Pancreas (tissue), 10 donors: ENCODE measurements at places on chromosomes 6 and 20. TPM values are rescaled to one million over a fixed set of nuclear protein-coding genes. Genes with fewer than 3 reads are reported as not detected.

GRCh38 chr6:144153260-144153659 is 2.9 kb downstream of the STX11 start:
- H3K27me3 ChIP-seq = no peaks in the 10 kb centered on the region
- no peak overlapping the region for H3K4me3 ChIP-seq
- no peak for DNase-seq
- no peak overlapping the region for H3K27ac ChIP-seq

DNA sequence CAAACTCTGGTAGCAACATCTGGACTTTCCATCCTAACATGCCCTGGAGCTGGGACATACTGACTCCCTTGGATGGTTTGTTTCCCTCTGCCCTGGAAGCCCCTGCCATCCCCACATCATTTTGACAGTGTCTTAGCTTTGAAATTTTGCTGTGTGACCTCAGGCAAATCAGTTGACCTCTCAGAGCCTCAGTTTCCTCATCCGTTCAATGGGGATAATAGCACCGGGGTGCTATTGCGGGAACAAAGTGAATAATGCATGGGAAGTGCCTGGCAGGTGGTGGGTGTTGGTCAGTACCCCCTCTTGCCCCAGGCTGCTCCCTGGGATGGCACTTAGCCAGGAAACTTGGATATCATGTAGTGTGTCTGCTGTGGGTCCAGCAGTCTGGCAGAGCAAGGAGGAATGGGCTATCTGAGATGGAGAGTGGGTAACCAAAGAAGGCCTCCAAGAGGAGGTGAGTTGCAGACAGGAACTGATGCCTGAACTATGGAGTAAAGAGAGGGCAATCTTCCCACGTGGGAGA is 88.6 kb downstream of the MRPL14 start:
- no peaks in the 10 kb centered on the region for H3K27me3 ChIP-seq
- no peak for DNase-seq
- no peaks in the 10 kb centered on the region for H3K36me3 ChIP-seq
- no peak overlapping the region for H3K4me3 ChIP-seq
- no peak overlapping the region for H3K27ac ChIP-seq
- H3K4me1 ChIP-seq = peaks cover 3% of the 10 kb centered on the region

GRCh38 chr6:30926644-30927043 is 5.3 kb downstream of the SFTA2 start:
- peak; percentile 48 for DNase-seq
- no peak overlapping the region for H3K4me3 ChIP-seq
- H3K36me3 ChIP-seq = peaks cover 36% of the 10 kb centered on the region
- no peaks in the 10 kb centered on the region for H3K4me1 ChIP-seq

- no peak overlapping the region for H3K4me3 ChIP-seq
- no peak for DNase-seq
- H3K36me3 ChIP-seq = no peaks in the 10 kb centered on the region
- no peak overlapping the region for H3K27ac ChIP-seq
- H3K4me1 ChIP-seq = peaks cover 7% of the 10 kb centered on the region
- H3K27me3 ChIP-seq = no peaks in the 10 kb centered on the region
These were observed 21.9 kb downstream of the UST start for GRCh38 chr6:148768646-148769270.

DNA sequence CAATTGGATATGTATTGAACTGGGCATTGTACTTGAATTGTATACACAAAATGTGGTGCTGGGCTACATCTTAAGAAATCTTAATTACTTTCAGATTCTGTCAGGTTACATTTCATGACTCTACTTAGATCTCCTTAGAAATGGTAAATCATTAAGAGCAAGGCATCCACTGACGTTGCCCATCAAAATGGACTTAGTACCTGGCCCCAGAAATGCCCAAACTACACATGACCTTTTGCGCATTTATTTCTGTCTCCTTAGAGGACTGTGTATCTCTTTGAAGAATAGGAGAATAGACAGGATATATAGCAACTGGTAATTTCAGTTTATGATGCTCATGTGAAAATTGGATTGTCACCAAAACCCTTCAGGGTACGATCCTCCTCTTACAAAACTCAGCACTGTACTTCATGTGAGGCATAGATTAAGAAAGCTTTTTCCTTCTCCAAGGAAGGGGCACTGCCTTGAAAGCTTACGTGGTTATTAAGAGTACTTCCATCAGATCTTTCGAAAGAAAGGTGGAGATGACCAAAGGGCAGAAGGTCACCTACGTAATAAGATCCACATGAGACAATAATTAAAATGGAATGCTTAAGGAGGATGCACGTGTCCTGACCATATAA is 61.4 kb upstream of the BMP2 start:
- DNase-seq = no peak
- no peaks in the 10 kb centered on the region for H3K27me3 ChIP-seq
- H3K4me1 ChIP-seq = peaks cover 73% of the 10 kb centered on the region

GRCh38 chr20:52291109-52291508 is 99.5 kb upstream of the ZFP64 start:
- no peak overlapping the region for H3K4me3 ChIP-seq
- H3K27me3 ChIP-seq = no peaks in the 10 kb centered on the region
- no peak for DNase-seq
- no peaks in the 10 kb centered on the region for H3K4me1 ChIP-seq
- no peaks in the 10 kb centered on the region for H3K36me3 ChIP-seq

DNA sequence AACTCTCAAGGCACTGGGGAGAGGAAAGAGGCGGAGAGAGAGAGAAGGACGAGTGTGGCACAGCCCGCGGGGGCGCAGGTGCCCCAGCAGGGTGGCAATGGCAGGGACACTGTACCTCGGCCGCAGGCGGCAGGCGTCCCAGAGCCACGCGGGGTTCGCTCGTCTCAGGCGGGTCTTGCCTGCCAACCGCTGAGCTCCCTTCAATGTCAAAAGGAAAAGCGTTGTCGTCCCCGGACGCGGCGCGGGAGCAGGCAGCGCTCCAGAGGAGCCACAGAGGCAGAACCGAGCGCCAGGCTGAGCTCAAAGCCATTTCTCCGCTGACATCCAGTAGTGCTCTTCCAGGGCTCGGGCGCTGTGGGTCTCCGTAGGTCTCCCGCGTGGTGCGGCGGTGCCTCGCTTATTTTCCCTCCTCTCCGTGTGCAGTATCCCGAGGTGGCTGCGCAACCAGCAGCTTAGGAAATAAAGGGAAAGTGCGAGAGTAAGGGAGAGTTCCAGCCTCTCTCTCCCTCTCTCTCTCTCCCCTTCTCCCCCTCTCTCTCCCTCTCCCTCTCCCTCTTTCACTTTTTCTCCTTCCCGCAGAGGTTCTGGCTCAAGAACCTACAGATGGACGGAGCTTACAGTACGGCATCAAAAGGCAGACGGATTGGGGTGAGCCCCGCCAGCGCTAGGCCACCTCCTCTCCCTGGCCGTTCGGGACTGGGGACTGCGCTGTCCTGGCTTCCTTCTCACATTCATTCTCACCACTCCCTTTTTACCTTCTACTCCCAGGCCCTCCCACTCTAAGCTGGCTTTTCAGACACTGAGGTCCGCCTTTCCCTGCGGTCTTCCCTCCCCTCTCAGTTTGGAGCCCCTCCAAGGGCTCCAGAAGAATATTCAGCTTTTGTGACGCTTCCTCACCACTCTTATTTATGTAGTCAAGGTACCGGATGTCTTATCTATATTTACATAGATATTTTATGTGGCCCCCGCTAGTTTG is at the start of gene LAMA4:
Gene LAMA4, minus strand, starts transcription at position 727 of the 976 bp plus-strand sequence. Its CDS starts 417 bp downstream, at position 310.
- H3K4me1 ChIP-seq = peaks cover 2% of the 10 kb centered on the region
- peak; percentile 74 for DNase-seq
- no peak within 1 kb of the TSS for H3K27ac ChIP-seq
- H3K27me3 ChIP-seq = no peaks in the 10 kb centered on the region
- peak within 1 kb of the TSS; percentile 51 for H3K4me3 ChIP-seq

- H3K36me3 ChIP-seq = no peaks in the 10 kb centered on the region
- H3K4me1 ChIP-seq = no peaks in the 10 kb centered on the region
- DNase-seq = no peak
These were observed 49.5 kb upstream of the FBXO30 start for GRCh38 chr6:145863988-145864616.

DNA sequence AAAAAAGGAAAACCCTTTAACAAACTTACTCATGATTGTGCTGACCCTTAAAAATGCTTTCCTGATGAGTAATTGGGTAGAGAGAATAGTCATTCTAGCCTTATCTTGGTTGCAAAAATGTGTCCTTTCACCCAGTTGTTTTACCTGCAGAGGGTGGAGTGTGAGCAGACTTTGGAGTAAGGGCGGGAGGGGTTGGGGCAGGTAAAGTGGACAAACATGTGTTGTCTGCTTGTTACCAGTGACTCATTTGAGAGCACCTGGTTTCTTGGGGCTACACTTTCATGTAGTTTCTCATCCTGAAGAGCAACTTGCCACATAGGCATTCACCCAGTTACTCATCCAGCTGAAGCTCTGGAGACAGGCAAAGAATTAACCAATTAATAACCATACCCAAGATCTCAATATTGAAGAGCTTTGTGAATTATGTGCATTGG is 121.1 kb downstream of the TNFRSF21 start:
- H3K4me1 ChIP-seq = peaks cover 4% of the 10 kb centered on the region
- H3K36me3 ChIP-seq = no peaks in the 10 kb centered on the region
- H3K4me3 ChIP-seq = no peak overlapping the region
- DNase-seq = peak; percentile 29
- H3K27me3 ChIP-seq = no peaks in the 10 kb centered on the region

DNA sequence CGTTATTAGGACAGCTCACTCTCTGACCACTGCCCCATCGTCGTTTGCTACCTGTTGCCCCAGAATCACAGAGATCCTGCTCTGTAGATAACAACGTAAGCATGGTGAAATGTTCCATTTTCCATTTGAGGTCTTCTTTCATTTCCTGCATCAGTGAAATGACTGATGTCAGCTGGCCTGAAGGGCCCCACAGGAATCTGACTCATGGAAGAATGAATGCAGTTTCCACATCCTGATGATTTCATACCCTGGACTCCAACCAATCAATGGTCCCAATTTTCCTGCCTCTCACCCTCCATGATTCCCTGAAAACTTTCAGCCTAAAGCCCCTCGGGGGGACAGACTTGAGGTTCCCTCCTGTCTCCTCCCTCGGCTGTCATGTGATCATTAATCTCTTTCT is 394.4 kb upstream of the CDH4 start:
- no peaks in the 10 kb centered on the region for H3K36me3 ChIP-seq
- no peaks in the 10 kb centered on the region for H3K27me3 ChIP-seq
- H3K4me3 ChIP-seq = no peak overlapping the region
- H3K27ac ChIP-seq = no peak overlapping the region
- no peak for DNase-seq

GRCh38 chr6:131635384-131636340 is 1.4 kb upstream of the ENPP3 start:
- H3K27ac ChIP-seq = no peak overlapping the region
- H3K4me3 ChIP-seq = no peak overlapping the region
- H3K36me3 ChIP-seq = no peaks in the 10 kb centered on the region
- no peaks in the 10 kb centered on the region for H3K27me3 ChIP-seq
- no peak for DNase-seq
- no peaks in the 10 kb centered on the region for H3K4me1 ChIP-seq

GRCh38 chr6:82781620-82782204 is 283.9 kb downstream of the UBE3D start:
- H3K4me3 ChIP-seq = no peak overlapping the region
- no peaks in the 10 kb centered on the region for H3K36me3 ChIP-seq

GRCh38 chr6:75850026-75850833 is 101.2 kb downstream of the MYO6 start:
- DNase-seq = no peak
- no peaks in the 10 kb centered on the region for H3K27me3 ChIP-seq
- no peak overlapping the region for H3K27ac ChIP-seq
- no peaks in the 10 kb centered on the region for H3K36me3 ChIP-seq

- DNase-seq = no peak
- no peak overlapping the region for H3K4me3 ChIP-seq
These were observed 2.9 kb downstream of the AARS2 start for GRCh38 chr6:44310241-44310640.

GRCh38 chr6:100454551-100455229 is 10.0 kb downstream of the SIM1 start:
- no peak for DNase-seq
- no peaks in the 10 kb centered on the region for H3K4me1 ChIP-seq
- H3K27ac ChIP-seq = peak overlapping the region; percentile 76
- peaks cover 20% of the 10 kb centered on the region for H3K27me3 ChIP-seq
- no peak overlapping the region for H3K4me3 ChIP-seq

DNA sequence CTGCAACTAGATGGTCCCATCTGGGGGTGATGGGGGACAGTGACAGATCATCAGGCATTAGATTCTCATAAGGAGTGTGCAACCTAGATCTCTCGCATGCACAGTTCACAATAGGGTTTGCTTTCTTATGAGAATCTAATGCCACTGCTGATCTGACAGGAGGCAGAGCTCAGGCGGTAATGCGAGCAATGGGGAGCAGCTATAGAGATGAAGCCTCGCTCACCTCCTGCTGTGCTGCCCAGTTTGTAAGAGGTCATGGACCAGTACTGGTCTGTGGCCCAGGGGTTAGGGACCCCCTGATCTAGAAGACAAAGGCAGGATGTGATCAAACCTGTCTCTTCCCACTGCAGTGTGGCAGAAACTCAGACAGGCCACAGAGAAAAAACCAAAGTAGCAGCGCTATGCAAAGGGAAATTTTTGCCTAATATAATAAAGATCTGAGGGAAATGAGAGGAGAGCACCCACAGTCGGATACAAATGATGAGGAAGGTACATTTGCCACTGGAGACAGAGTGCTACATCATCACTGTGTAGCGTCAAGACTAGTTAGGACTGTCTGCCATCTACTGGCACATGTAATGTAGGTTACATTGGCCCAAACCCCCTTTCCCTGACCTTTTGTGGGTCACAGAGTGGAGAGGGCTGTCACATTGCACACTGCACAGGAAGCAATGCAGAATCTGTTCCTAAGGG is 4.1 kb upstream of the LY86 start:
- no peaks in the 10 kb centered on the region for H3K27me3 ChIP-seq
- no peak overlapping the region for H3K27ac ChIP-seq
- no peak overlapping the region for H3K4me3 ChIP-seq
- H3K36me3 ChIP-seq = no peaks in the 10 kb centered on the region
- DNase-seq = no peak
- no peaks in the 10 kb centered on the region for H3K4me1 ChIP-seq

DNA sequence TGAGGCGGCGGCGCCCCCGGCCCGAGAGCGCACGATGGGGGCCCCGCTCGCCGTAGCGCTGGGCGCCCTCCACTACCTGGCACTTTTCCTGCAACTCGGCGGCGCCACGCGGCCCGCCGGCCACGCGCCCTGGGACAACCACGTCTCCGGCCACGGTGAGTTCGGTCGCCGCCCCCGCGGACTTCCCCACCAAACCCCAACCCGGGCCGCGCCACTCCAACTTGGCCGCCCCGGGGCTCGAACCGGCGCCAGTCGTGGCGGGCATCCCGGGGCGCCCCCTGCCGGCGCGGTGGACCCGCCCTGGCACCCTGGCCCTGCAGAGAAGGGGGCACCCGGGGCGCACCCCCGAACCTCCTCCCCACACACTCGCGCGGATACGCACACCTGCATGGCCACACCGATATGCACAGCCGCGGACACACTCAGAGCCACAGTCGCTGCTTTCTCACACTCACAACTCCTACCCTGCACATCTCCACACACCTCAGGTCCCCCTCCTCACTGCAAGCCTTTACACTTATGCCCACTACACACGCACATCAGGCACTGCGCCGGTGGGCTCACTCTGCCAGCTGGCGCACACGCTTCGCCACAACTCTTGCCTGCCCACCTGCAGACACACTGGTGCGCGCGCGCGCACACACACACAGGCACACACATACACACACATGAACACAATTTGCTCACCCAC is 535 bp downstream of the VSTM2L start:
- H3K36me3 ChIP-seq = no peaks in the 10 kb centered on the region
- DNase-seq = no peak
- H3K4me3 ChIP-seq = peak overlapping the region; percentile 19

- H3K4me1 ChIP-seq = no peaks in the 10 kb centered on the region
- H3K36me3 ChIP-seq = peaks cover under 1% of the 10 kb centered on the region
- no peak overlapping the region for H3K27ac ChIP-seq
- H3K4me3 ChIP-seq = no peak overlapping the region
- H3K27me3 ChIP-seq = no peaks in the 10 kb centered on the region
These were observed 67.1 kb downstream of the REPS1 start for GRCh38 chr6:138920906-138921305.

The ZNF311 gene
- 0.19 TPM for total RNA-seq

The CCN2 gene
- 22.5 TPM for total RNA-seq
